ENCODE measurements at places on chromosomes 5 and 9. TPM values are rescaled to one million over a fixed set of nuclear protein-coding genes. Genes with fewer than 3 reads are reported as not detected.

Gene BTNL3
- not detected for total RNA-seq

Gene INSL6
- total RNA-seq = not detected

Gene GLRA1
- not detected for total RNA-seq

Gene PCDHB5
- 0.39 TPM for total RNA-seq

Gene SCGB3A2
- total RNA-seq = not detected

Gene SV2C
- total RNA-seq = not detected

Gene PALM2AKAP2
- 11.9 TPM for total RNA-seq

Gene LCN6
- total RNA-seq = not detected

Gene PHF24
- total RNA-seq = 0.40 TPM

Gene ELAVL2
- total RNA-seq = not detected

Gene CCDC152
- total RNA-seq = 2.1 TPM

Gene PRSS3
- 18.9 TPM for total RNA-seq

Gene MCTP1
- total RNA-seq = 4.1 TPM

Gene CARTPT
- total RNA-seq = not detected

Gene C5orf34
- 8.2 TPM for total RNA-seq

Gene SYK
- 0.16 TPM for total RNA-seq

Gene UGT3A1
- not detected for total RNA-seq

Gene LOX
- 125 TPM for total RNA-seq

Gene ADAMTS12
- 82.2 TPM for total RNA-seq

Gene LRRC70
- 0.24 TPM for total RNA-seq

Gene CDX1
- not detected for total RNA-seq

Gene FYB1
- under 0.01 TPM for total RNA-seq

Gene ZNF879
- 2.1 TPM for total RNA-seq

Gene C5
- total RNA-seq = 0.80 TPM

Gene PCDHGA8
- total RNA-seq = 0.65 TPM

Gene CTSV
- total RNA-seq = 2.1 TPM

Gene PCDHB7
- total RNA-seq = under 0.01 TPM

Gene LSM11
- total RNA-seq = 2.3 TPM

Gene ARL14EPL
- total RNA-seq = not detected

Gene HMHB1
- total RNA-seq = not detected

Gene ZNF354C
- 8.4 TPM for total RNA-seq

Gene ANP32B
- total RNA-seq = 28.7 TPM

Gene GRXCR2
- total RNA-seq = not detected

Gene IL33
- 60.6 TPM for total RNA-seq

Gene UBTD2
- 24.4 TPM for total RNA-seq

Gene TTC33
- total RNA-seq = 13.0 TPM

Gene SLC6A7
- not detected for total RNA-seq

Gene INSYN2B
- 14.7 TPM for total RNA-seq

Gene IFNE
- total RNA-seq = 0.52 TPM

Gene TEX48
- total RNA-seq = not detected

Gene GHR
- 3.2 TPM for total RNA-seq

Gene AMBP
- total RNA-seq = not detected

Gene WDR31
- 0.91 TPM for total RNA-seq

Gene PCSK5
- 6.7 TPM for total RNA-seq

Gene SPAG8
- total RNA-seq = 0.48 TPM

Gene IFNB1
- total RNA-seq = not detected

Gene FBP2
- not detected for total RNA-seq

Gene HAPLN1
- 9.4 TPM for total RNA-seq

Gene BTNL9
- not detected for total RNA-seq

Gene ORM2
- total RNA-seq = not detected

Gene CFAP157
- total RNA-seq = 0.08 TPM

Gene ADAMTS16
- total RNA-seq = 0.52 TPM

Gene TMEM232
- 0.24 TPM for total RNA-seq

All from epithelial cell of alveolus of lung (primary cell).